ENCODE measurements at places on chromosomes 3 and 15. TPM values are rescaled to one million over a fixed set of nuclear protein-coding genes. Genes with fewer than 3 reads are reported as not detected.

DNA sequence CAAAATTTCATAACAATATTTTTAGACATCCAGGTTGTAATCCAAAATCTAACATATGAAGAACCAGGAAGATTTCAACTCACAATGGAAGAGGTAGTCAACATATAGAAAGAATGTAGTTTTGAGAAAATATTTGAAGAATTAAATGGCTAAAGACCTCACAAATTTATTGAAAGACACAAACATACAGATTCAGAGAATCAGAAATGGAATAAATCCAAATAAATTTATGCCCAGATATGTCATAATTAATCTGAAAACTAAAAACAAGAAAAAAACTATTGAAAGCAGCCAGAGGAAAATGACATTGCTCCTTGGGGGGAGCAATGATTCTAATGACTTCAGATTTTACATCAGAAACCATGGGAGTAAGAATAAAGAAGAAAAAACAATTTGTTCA lies 75.8 kb downstream of the TCF12 start:
- no peak for DNase-seq

GRCh38 chr15:61668444-61668843 lies 391.8 kb downstream of the VPS13C start:
- no peak for DNase-seq

DNAH12 gene
- not detected for total RNA-seq

CFAP100 gene
- total RNA-seq: not detected

KLHL6 gene
- not detected for total RNA-seq
